ENCODE measurements at places on chromosomes 1 and 21. TPM values are rescaled to one million over a fixed set of nuclear protein-coding genes. Genes with fewer than 3 reads are reported as not detected.

SLC30A2 gene
- not detected for polyA plus RNA-seq

NBPF20 gene
- polyA plus RNA-seq: 5.7 TPM

THRAP3 gene
- 76.5 TPM for polyA plus RNA-seq

GBP7 gene
- polyA plus RNA-seq: not detected

SDF4 gene
- 109 TPM for polyA plus RNA-seq

CHI3L1 gene
- polyA plus RNA-seq: 6.4 TPM

CA6 gene
- polyA plus RNA-seq: not detected

KCNJ15 gene
- polyA plus RNA-seq: 0.07 TPM

Data from AG04450 (cell line).